Osteoblast (primary cell): ENCODE measurements at places on chromosomes 4 and X.

DNA sequence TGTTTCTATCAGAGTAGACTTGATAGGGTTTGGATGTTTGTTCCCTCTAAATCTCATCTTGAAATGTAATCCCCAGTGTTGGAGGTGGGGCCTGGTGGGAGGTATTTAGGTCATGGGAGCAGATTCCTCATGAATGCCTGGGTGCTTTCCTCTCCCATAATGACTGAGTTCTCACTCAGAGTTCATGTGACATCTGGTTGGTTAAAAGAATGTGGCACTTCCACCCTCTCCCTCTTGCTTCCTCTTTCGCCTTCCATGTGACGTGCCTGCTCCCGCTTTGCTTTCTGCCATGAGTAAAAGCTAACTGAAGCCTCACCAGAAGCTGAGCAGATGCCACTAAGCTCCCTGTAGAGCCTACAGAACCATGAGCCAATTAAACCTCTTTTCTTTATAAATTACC lies 47.3 kb upstream of the SRPX start:
- DNase-seq: no peak

GRCh38 chr4:9923195-9923812 lies 98.0 kb downstream of the SLC2A9 start:
- no peak for DNase-seq

DNA sequence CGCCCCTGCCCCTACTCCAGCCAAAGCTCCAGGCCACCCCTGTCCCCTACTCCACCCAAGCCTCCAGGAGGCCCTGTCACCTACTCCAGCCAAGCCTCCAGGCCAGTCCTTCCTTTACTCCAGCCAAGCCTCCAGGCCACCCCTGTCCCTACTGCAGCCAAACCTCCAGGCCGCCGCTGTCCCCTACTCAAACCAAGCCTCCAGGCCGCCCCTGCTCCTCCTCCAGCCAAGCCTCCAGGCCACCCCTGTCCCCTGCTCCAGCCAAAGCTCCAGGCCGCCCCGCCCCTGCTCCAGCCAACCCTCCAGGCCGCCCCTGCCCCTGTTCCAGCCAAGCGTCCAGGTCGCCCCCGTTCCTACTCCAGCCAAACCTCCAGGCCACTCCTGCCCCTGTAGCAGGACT lies 5.1 kb upstream of the ASMT start:
- no peak for DNase-seq

DNA sequence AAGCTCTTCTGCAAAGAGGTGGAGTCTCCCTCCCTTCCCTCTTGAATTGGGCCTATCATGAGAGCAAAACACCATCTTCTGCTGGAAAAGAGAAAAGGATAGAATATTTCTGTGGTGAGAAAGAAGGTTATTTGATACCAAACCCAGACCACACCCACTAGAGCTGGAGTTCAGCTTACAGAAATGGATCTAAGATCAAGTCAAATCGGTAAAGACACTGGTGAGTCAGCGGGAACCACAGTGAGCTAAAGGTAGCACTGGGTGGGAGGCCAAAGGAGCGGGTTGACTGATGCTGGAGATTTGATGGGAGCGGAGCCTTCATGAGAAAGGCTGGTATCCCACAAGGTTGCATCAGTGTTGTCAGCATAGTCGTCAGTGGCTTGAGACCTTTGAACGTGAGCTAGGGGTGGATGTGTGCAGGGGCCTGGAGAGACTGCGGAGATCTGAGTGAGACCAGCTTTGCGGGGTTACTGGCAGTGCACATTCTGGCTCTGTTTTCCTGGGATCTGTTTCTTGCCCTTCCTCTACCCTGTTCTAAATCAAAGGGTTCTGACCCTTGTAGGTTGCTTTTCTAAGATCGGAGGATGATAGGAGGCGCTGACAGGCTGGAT lies 106.4 kb upstream of the SCOC start:
- DNase-seq: no peak

GRCh38 chrX:132294192-132294591 lies 74.9 kb upstream of the RAP2C start:
- no peak for DNase-seq

DNA sequence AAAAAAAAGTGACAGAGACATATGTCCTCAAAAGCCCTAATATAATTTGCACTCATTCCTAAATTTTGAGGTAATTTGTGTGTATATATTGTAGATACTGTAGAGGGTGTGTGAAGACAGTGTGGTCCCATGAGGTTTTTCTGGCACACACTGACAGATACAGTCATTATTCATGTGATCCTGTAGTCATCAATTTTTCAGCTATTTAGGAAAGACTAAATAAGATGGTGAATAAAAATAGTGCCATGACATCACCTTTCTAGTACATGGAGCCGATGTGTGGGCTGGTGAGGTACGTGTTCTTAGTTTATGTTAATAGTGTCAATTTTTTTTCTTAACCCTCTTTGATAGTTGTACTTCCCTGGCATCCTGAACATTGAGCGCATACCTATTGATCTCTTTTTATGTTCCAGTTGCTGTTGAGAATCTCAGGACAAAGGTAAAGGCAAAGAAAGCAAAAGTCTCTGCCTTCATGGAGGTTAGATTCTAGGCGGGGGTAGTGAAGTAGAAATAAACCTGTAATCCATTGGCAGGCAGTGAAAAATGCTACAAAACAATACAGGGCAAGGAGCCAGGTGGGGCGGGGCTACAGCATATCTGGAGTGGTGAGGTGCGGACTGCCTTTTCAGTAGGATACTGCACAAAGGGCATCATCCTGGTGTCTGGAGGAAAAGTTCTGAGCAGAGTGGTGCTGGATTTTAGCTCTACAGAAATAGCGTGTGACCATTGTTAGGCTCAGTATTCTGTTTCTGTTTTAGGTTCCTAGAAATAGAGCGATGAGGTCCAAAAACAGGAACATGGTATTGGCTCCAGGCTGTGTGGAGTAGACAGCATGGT lies 93.8 kb downstream of the ARHGAP10 start:
- DNase-seq: peak; percentile 73

GRCh38 chr4:140297221-140297570 lies 76.2 kb upstream of the SCOC start:
- peak; percentile 45 for DNase-seq

GRCh38 chr4:151689211-151689991 lies 71.4 kb downstream of the GATB start:
- DNase-seq: no peak

- DNase-seq: no peak
These were observed 1.5 kb downstream of the TSPAN5 start for GRCh38 chr4:98656886-98657285.

DNA sequence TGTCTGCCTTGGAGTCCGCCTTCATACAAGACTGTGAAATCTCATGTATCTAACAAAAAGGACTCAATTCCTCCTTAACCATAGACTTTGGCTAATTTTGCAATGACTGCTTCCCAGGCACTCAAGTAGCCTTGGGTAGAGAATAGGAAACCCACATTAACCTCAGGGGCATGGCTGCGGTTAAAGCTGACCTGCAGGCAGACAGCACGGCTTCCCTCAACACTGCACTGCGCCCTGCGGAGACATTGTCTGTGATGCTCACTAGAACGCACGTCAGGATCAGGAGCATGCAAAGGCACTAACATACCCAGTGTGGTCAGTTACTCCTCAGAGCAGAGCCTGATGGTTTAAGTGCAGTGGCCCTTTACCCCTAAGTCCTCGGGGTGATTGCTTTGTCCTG lies 10.3 kb upstream of the GPR143 start:
- DNase-seq: no peak

DNA sequence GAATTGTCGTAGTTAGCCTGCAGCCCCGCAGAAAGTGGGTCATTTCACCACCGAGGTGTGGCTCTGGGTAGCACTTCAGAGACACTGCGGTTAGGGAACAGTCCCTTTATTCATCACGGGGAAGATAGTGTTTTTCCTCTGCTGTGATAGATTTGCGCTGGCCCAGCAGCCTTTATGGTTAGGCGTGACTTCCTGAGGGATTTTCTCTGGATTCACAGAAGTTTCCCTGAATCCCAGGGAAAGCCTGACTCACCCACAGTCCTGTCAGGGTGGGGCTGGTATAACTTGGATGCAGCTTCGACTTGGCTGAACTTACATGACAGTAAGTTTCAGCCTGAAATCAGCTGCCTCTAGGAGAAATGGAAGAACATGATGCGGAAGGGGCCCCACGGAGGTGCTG lies 196.3 kb upstream of the HHIP start:
- DNase-seq: peak; percentile 45

DNA sequence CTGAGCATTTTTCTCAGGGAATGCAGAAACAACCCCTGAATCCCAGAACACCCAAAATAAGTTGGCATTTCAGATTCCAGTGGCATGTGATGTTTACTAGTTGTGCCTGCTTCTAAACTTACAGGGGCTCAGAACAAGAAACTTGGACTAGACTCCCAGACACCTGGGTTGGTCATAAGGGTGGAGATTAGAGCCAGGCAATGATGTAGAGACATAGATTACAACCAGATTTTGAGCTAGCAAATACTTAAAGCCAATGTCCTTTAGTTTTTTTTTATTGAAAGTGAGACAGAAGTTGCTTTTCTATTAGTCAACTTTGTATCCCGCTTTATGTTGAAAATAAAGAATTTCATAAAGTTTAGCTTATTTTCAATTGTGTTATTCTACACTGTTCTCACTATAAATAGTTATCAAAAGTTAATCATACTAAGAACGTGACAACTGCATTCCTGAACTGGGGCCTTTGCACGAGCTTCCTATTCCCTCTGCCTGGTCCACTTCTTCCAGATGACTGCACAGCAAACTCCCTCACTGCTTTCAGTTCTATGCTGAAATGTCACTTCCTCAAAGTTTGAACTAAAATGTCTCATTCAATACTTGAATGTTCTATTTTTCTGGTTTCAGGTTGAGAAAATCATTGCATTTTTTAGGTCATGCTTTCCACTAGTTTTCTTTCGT lies 224.7 kb upstream of the PPP1R2C start:
- no peak for DNase-seq

GRCh38 chr4:64068096-64068495 lies 341.2 kb downstream of the TECRL start:
- no peak for DNase-seq

DNA sequence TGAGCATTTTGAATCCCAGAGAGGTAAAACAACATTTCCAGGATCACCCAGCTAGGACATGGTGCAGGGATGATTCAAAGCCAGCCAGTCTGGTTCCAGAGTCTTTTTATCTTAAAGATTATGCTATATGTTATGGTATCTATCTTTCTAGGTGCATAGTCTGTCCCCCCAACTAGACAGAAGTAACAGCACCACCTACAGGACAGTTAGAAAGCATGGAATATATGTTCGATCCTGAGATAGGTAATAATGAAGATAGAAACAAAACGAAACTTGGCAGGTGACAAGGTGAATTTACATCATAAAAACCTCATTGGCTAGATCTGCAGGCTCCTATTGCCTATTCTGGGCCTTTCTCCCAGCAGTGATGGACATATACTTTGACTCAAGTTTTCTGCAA lies 723.2 kb downstream of the SMARCA1 start:
- DNase-seq: no peak

DNA sequence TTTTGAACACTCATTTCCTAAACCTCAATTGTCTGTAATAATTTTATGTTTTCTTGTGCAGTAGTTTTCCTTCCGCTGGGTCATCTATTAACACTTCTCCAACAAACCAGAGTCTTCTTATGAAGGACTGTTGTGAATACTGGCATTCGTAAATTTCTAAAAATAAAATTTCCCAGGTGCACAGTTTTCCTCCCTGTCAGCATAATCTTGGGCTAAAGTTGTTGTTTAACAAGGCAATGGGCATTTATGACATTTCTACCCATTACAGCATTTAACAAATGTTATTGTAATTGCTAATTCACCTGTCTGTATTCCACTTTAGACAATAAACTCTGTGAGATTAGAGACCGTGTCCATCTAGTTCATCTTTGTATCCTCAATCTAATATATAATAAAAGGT lies 1.2 kb downstream of the SCFD2 start:
- no peak for DNase-seq

DNA sequence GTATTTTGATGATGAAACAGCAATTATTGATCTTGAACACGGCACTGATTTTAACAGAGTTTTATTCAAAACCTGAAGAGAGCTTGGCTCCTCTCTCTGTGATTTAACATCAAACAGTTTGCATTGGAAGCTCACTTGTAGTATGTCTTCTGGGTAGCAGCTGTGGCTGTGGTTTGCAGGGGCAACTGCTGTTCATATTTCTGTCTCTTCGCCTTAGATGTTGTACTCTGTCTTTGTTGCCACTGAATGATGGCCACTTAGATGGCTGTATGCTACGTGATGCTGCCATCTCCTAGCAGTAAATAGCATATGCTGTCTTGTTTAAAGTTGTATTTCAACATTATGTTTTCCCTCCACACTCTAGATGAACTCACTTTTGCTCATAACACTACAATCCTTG lies 1743.0 kb upstream of the TENM3 start:
- no peak for DNase-seq

DNA sequence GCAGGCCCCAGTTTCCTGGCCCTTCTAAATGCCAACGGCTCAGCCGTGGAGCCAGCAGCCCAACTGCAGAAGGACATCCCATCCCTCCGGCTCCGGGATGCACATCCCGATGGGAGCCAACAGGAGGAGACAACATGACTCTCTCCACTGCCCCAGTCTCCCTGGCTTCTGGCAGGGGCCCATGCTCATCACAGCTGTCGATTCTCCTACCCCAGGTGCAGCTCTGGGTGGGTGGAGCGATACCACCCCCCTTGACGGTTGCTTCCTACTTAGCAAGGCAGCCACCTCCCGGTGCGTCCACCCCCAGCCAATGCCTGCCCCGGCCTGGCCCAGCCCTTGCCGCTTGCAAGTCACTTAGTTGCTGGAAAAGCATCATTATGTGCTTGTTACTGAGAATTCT lies 19.5 kb downstream of the ZNF275 start:
- DNase-seq: no peak

GRCh38 chr4:74120086-74120485 lies 21.1 kb upstream of the CXCL2 start:
- no peak for DNase-seq

DNA sequence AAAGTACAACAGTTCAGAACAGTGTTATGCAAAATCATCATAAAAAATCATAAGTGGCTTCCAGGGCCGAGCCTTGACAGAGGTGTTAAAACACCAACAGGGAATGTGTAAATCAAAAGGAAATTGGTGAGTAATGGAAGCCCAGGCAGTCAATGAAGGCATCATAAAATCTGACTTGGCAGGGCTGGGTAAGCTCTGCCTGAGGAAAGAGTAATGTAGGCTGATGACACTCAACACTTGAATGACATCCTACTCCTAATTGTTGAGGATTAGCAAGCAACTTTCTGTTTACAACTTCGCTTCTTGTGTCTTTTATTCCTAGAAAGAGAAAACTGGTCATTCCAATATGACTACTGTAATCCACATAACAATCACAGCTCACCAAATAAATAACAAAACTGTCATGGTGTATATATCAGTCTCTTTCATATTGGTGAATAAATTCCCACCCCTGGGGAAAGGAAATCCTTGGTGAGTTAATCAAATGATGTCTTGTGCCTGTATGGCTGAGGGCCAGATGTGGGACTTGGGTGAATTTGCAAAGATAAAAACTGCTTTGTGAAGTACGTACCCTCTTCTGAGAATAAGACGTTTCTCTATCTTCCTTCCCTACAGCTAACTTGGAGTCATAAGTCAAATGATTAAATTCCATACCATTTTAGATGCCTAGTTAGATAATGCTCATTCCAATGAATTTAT lies 196.8 kb downstream of the DCHS2 start:
- no peak for DNase-seq
